ENCODE measurements at places on chromosomes 11 and 22. TPM values are rescaled to one million over a fixed set of nuclear protein-coding genes. Genes with fewer than 3 reads are reported as not detected.

Gene VWA5A
- 64.5 TPM for total RNA-seq

Gene OR10A2
- total RNA-seq, result not detected

Gene TAGLN
- 25.4 TPM for total RNA-seq

Gene CNGA4
- total RNA-seq, result not detected

Gene POTEH
- not detected for total RNA-seq

Gene OTOG
- 0.13 TPM for total RNA-seq

Gene PGA5
- 1.2 TPM for total RNA-seq

Gene ZP1
- not detected for total RNA-seq

Gene SEC14L6
- total RNA-seq, result 1.4 TPM

Gene GVQW3
- 6.1 TPM for total RNA-seq

Gene DEUP1
- not detected for total RNA-seq

Gene TNNI2
- total RNA-seq, result not detected

Gene RGL4
- 0.15 TPM for total RNA-seq

Gene FBLN1
- 238 TPM for total RNA-seq

Gene GPHA2
- not detected for total RNA-seq

Gene IL10RA
- total RNA-seq, result 0.82 TPM

Gene PHLDA2
- total RNA-seq, result 8.1 TPM

Gene ART1
- not detected for total RNA-seq

Gene KRTAP5-10
- total RNA-seq, result 0.23 TPM

Gene PNPLA3
- 18.3 TPM for total RNA-seq

Gene RIMBP3C
- 0.18 TPM for total RNA-seq

Gene CARD18
- not detected for total RNA-seq

Gene RASGRP2
- total RNA-seq, result 139 TPM

Gene LDLRAD3
- total RNA-seq, result 28.5 TPM

Gene OR9G4
- not detected for total RNA-seq

Gene RTN4RL2
- total RNA-seq, result 0.62 TPM

Gene PANX3
- 0.21 TPM for total RNA-seq

Gene ANKRD49
- 8.1 TPM for total RNA-seq

Gene SYT12
- 0.82 TPM for total RNA-seq

Gene SLC5A12
- 0.21 TPM for total RNA-seq

Measured in endothelial cell (in vitro differentiated cells).